ENCODE measurements at places on chromosomes 16 and 17. TPM values are rescaled to one million over a fixed set of nuclear protein-coding genes. Genes with fewer than 3 reads are reported as not detected.

Gene ITGAX
- 15.2 TPM for total RNA-seq

Gene HBM
- 0.90 TPM for total RNA-seq

Gene RAB11FIP4
- 1.0 TPM for total RNA-seq

Gene ATP2C2
- 0.10 TPM for total RNA-seq

Gene GNGT2
- total RNA-seq, result 2.1 TPM

Gene GAN
- 12.4 TPM for total RNA-seq

Gene CD300E
- 3.3 TPM for total RNA-seq

Gene RFFL
- total RNA-seq, result 19.8 TPM

Gene RFWD3
- total RNA-seq, result 12.3 TPM

Gene CCL23
- total RNA-seq, result 2.5 TPM

Gene ARHGDIG
- total RNA-seq, result 0.97 TPM

Gene TBC1D3E
- total RNA-seq, result not detected

Gene SLC47A2
- not detected for total RNA-seq

Measured in posterior vena cava (tissue), 2 donors.